ENCODE measurements at places on chromosomes 7 and 10.

DNA sequence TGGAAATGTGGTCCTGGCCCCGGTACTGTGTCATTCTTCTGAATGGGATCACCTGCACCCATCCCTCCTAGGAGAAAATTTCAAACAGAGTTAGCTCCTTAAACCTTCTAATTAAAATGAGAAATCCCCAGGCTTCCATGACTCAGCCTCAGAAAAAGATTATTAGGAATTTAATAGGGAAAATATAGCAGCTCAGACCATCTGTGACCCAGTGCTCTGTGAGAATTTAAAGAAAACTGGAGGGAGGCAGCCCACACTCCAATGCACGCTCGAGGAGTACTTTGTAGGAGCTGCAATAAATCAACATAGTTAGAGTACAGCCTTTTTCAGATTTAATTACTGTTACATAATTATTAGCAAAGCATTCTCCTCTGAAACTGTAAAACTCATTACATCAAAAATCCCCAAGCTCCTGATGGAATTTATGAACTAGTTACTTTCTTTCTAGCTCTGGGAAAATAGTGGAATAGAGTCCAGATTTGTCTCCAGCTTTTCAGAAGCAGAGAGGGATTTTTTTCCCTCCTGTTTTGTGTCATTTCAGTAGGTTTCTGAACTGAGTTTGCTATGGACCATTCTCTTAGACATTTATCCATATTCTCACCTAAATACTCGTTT, 30.1 kb downstream of the NEUROD6 start:
- DNase-seq, result no peak

- DNase-seq, result no peak
These were observed 128.2 kb downstream of the DOCK1 start for GRCh38 chr10:127033216-127034033.

GRCh38 chr7:21064698-21065648, 278.3 kb upstream of the SP8 start:
- DNase-seq, result no peak

- no peak for DNase-seq
These were observed 143.2 kb upstream of the MEOX2 start for GRCh38 chr7:15829691-15830090.

DNA sequence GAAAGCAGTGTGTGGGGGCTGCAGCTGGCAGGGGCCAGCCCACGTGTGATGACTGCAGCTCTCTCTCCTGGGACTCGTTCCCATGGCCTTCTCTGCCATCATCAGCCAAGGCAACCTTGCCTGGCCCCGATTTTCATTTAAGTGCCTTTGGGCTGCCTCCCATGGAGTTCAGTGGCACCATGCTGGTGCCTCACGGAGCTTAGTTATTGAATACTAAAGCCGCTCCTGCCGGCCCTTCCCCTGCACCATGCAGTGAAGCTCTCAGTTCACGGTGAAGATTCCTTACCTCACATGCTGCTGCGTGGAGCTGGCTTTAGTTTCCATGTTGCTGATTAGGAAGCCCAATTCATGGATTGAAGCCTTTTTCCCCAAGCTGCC, 141.5 kb upstream of the EEPD1 start:
- DNase-seq, result no peak

GRCh38 chr7:43104874-43105520, 7.5 kb upstream of the HECW1 start:
- no peak for DNase-seq

DNA sequence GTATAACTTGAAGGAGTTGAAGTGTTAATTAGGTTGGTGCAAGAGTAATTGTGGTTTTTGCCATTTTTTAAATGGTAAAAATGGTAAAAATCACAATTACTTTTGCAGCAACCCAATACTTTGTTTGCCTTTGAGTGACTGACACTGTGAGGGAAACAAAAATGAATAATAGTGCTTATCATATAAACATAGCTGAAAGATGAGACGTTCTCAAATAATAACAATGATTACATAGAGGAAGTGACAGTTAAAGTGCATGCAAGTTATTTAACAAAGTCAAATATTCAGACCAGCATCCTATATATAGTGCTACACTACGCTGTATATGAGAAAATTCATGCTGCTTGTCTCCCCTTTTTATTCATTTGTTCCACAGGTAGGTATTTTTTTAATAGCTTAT, 4.7 kb upstream of the HBP1 start:
- no peak for DNase-seq

- DNase-seq, result no peak
These were observed 408.3 kb upstream of the C7orf33 start for GRCh38 chr7:148182264-148182663.

DNA sequence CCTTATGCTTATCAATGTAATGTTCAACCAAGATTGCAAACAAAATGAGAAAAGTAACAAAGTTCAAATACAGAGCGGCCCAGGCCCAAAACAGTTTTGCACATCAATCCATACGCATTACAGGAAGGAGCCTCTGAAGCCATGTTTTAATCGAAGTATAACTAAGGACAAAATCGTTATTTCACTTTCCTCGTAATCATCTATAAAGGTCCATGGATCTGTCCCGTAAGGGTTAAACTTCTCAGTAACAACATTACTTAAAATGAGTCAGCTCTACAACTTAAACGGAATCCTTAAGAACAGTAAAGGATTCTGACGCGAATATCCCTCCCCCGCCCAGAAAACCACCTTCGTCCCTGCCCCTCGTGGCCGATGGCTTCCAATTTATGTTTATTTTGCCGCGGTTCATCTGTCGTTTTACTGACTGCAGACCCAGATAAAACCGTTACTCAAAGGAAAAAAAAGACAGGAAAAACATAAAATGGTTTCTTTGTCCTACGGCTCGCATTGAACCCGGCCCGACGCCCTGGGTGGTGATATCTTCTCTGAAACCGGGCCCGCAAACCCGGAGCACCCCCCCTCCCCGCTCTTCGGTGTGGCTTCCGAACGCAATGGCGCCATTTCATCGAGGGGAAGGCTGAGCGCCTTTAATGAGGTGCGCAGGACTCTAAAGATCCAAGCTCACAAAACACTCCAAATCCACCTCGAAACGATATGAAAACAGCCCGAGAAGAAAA, 1.1 kb downstream of the HNRNPA2B1 start:
- no peak for DNase-seq

GRCh38 chr7:102306916-102307677, 20.4 kb downstream of the SH2B2 start:
- DNase-seq, result peak; percentile 80

Measured in GM13977 (cell line).